NCI-H1048 (cell line): ENCODE measurements at places on chromosomes 5 and 9.

DNA sequence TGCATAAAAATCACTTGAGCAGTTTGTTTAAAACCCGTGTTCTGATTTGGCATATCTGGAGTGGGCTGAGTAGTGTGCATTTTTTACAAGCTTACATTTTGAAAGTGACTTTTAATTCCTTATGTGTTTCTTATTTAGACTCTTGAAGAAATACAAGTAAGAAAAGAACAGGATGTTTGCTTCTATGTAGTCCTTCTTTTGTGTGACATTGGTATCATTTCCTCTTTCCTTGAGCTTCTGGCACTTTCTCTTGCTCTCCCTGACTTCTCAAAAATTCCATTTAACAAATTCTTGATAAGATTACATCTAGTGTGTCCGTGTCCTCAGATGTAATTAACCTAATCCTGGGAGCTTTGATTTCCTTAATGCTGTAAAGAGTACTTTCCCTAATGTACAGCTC is 12.5 kb downstream of the GARNL3 start:
- DNase-seq = no peak

- no peak for DNase-seq
Measured at GRCh38 chr5:32130865-32131264, 43.3 kb downstream of the GOLPH3 start.

DNA sequence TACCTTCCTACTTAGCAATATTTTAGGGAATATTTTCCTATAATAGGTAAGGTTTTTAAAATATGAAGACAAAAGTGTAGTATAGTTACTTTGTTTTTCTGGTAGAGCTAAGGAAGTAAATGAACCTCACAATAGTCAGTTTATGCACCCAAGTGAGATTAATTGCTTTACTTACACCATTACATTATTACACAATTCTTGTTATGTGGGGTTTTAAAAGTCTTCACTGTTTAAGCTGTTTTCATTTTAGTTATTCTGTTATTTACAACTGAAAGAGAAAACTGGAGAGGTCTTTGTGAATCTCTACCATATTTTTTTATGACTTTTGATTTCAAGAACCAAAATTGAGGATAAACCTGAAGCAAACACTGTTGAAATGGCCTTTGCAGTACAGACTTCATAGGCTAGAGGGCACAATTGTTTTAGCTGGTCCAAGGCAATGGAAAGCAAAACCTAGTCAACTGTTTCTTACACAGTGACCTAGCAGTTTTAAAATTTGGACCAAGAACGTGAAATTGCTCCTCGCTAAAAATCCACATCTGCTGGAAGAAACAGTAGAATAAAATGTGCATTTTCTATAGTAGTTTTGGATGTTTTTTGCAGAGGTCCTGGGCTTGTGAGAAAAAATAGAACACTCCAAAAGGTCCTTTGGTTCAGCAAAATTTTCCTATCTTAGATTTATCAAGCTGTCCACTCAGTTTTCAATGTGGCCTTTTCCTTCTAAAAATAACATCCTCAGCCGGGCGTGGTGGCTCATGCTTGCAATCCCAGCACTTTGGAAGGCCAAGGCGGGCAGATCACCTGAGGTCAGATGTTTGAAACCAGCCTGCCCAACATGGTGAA is 66.4 kb upstream of the FER start:
- DNase-seq = no peak

GRCh38 chr9:33659921-33660320 is 135.4 kb upstream of the PRSS3 start:
- DNase-seq = no peak

GRCh38 chr5:14257995-14258403 is 114.9 kb downstream of the TRIO start:
- no peak for DNase-seq

- no peak for DNase-seq
Measured at GRCh38 chr9:135456436-135457104, 23.0 kb upstream of the PPP1R26 start.

DNA sequence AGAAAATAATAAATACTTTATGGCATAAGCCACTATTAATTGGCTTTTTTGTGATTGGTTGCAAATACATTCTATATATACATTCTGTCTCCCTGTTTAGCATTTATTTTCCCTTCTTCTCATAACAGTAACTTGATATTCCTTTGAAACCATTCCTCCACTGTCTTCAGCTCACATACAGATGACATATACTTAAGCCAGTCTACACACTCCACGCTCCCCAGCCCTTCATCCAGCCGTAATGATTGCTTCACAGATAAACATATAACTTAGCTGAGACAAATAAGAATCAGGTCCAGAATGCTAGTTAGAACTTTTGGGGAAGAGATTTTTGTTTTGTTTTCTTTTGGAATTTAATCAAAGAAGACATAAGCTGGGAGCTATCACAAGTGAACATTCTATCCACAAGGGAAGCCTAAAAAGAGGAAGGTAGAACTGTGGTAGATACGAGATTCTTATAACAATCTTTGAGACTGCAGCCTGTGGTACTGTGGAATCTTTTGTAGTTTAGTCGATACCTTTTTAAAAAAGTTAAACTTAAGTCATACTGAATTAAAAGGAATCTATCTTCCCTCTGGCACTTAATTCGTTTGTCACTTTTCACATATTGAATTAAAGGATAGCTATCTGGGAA is 365.1 kb upstream of the PRR16 start:
- no peak for DNase-seq

- DNase-seq = no peak
Measured at GRCh38 chr9:68822596-68823165, 117.6 kb downstream of the PIP5K1B start.

- no peak for DNase-seq
Measured at GRCh38 chr5:108637134-108637533, 110.6 kb upstream of the FER start.

- no peak for DNase-seq
Measured at GRCh38 chr5:173243243-173243830, 8.3 kb upstream of the NKX2-5 start.

GRCh38 chr5:111142932-111143331 is 50.8 kb downstream of the WDR36 start:
- no peak for DNase-seq

DNA sequence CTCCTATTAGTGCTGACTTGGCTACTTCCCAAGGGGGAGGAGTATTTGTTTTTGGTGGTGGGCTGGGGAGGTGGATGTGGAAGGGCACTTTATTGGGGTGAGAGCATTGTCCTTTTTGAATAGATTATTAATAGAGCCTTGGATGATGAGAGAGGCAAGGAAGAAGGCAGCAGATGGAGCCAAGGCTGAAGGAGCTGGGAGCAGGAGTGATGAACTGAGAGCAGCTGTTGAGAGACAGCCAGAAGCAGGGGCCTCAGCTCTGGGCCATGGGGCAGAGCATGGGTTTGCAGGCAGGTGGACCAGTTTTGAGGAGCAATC is 29.6 kb downstream of the RGS3 start:
- DNase-seq = no peak

- DNase-seq = no peak
Measured at GRCh38 chr9:136539427-136540421, 6.1 kb downstream of the NOTCH1 start.

DNA sequence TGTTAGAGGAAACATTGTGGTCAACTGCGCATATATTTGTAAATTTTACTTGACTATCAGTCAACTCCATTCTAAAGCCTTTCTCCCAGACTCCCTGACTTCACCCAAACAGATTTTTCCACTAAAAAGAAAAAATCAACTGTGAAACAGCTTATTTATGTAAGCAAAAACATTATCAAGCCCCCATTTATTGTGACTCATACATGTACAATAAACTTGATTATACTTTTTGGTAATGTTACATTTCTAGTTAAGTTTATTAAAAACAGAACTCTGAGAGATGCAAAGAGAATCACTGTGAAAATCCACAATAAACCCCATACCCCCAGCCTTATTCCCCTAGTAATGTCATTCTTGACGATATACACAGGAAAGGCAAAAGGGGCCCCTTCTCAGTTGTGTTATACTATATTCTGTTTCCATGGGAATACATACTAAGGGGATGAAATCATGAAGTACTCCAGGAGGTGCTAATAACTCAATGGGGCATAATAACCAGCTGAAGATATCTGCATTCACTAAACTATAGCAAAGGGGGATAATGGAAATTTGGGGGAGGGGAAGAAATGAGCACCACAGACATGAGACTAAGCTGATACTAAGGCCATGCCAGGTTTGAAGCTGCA is 616.0 kb downstream of the ACTL7B start:
- no peak for DNase-seq

DNA sequence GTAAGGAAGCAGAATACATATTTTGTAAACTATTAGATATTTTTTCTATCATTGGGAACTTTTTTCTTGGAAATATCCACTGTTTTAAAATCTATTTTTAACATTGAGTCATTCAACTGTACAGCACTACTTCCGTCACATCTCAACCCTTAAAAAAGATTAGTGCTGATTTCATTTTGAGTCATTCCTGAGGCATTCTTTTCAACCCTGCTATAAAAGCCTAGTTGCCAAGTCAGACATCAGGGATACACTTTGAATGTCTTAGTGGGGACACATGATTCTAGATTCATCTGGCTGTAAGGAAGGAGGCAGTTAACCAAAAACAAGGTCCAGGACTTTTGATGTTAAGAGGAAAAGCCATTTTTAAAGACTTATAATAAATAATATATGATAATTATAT is 160.9 kb downstream of the GIN1 start:
- no peak for DNase-seq

GRCh38 chr5:15393146-15393545 is 106.8 kb upstream of the FBXL7 start:
- DNase-seq = no peak

DNA sequence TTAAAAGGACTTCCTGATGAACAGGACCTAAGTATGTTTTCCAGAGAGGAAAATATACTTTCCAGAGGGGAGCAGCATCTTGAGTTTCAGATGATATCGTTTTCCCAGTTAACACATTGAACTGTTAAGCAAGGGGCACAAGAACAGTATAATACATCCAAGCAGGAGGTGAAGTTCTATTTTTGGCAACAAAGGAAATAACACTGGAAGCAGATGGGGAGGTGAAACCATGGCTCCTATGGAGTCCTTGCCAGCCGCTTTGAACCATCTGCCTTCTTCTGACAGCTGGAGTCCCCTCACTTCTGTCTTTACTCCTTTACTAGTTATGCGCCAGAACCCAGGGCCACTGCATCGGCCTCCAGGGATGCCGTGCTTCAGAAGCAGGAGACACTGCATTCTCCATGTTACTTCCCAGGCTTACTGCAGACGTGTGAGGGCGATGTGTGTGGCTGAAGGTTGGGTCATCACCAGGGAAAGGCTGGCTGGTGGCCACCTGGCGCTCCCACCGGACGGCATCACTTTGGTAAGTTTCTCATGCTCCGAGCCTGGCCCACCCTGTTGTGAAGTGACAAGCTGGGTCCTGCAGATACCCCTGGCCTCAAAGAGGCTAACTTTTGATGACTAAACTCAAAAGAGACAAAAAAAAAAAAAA is 77.8 kb downstream of the TTLL11 start:
- no peak for DNase-seq

- no peak for DNase-seq
Measured at GRCh38 chr5:128722551-128722950, 184.5 kb upstream of the FBN2 start.

DNA sequence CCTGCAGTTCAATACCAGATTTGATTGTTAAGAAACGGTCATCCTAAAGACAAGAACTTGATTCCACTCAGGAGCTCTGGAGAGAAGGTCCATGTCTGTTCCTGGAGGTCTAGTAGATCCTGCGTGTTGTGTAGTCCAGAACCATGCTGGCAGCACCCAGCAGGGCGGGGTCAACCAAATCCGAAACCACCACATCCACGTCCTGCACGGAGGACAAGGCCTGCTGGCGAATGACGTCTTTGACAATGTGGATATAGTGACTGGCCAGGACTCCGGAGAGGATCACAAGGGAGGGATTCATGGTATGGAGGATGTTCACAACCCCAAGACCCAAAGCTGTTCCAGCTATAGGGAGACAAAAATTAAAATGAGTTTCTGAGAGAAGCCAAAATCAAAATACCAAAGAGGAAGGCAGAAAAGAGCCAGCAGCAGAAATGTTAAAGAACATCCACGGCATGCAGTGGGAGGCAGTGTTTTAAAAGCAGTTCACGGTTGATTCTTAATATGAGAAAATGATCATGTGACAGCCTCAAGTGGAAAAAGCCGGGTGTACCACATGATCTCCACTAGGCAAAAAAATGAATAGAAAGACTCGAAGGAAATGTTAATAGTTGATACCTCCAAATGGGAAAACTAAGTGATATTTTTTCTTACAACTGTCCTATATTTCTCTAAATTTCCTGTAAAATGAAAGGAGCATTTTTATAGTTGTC is 26.7 kb downstream of the CLTA start:
- DNase-seq = no peak

DNA sequence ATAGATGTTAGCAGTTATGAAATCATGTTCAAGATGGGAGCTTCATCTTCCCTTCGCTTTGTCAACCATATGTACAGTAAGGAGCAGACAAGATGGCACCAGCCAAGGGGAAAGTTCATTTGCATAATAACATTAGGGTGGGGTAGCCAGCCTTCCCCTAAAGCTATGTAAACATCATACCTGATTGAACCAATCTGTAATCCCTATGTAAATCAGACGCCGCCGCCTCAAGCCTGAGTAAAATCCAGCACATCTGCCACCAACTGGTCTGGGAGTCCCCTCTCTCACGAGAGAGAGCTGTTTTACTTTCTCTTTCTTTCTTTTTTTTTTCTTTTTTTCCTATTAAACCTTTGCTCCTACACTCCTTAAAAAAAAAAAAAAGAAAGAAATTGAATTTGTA is 30.8 kb upstream of the REEP2 start:
- peak; percentile 91 for DNase-seq

- DNase-seq = no peak
Measured at GRCh38 chr9:112789473-112789872, 38.9 kb downstream of the SNX30 start.

- no peak for DNase-seq
Measured at GRCh38 chr5:59485629-59486439, 407.7 kb downstream of the PDE4D start.
